COLO829 (cell line): ENCODE measurements at places on chromosomes 7 and 10.

DNA sequence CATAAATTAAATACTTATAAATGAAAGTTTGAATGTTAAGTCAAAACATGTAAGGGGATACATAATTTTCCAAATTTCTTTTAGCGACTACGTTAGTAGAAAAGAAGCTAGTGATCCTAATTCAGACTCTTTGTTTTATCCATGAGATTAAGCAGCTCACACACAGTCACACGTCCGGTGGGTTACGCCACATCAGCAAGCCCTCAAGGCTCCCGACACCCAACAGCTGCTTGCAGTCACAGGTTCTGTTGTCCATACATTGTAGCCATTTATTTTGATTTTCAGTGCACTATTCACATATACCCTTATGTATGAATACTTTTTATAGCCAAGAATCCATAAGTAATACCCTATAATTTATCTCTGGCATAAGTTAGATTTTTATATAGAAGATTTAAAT lies 39.5 kb downstream of the XRCC2 start:
- DNase-seq: no peak

DNA sequence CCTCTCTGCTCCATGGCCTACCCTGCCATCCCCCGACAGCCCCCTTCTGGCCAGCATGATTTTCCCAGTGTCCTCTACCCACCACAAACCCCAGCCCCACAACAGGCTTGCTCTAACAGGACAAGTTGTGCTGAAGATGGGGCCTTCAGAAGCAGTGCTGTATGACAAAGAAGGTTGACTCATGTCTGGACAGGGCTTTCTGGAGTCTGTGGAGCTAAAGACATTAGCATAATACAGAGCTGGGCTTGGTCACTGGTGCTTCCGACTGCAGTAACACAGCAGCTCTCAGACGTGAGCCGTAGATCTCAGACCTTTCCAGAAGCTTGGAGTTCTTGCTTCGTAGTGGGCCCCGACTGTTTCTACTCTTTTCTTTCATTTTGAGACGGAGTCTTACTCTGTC lies 100.5 kb downstream of the GTF2IRD1 start:
- DNase-seq: no peak

DNA sequence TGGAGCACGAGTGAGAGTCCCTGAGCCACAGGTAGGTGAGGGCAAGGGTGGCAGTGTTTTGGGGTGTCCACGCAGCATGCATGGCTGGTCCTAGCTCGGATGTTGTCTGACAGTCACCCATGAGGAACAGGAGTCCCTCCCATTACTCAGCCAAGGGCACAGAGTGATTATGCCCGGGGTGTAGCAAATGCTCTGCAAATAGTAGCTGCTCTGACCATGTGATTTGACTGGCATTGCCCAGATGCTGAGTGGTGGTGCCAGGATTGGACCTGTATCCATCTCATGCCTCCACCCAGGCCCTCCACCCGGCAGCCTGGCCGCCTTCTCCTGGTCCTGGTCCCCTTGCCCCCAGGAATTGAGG lies 150.8 kb downstream of the GRK5 start:
- no peak for DNase-seq

- no peak for DNase-seq
Observed at GRCh38 chr7:77743518-77743917, 47.3 kb downstream of the RSBN1L start.

- no peak for DNase-seq
Observed at GRCh38 chr10:49564461-49565009, 25.6 kb upstream of the ERCC6 start.

DNA sequence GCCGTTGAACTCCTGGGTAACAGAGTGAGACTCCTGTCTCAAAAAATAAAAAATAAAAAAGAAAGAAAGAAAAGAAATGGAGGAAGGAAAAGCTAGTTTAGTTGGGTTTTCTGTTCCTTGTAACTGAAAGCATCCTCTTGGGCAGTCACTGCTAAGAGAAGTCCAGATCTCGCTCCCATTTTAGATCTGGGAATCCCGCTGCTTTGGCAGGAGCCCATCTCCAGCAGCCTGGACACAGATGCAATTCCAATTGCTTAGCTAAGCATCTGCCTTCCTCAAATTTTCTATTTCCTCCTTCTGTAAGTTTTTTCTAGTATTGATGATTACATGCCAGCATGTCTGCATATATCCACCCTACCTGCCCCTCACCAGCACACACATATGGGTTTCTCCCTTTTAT lies 54.1 kb downstream of the DENND2A start:
- no peak for DNase-seq

DNA sequence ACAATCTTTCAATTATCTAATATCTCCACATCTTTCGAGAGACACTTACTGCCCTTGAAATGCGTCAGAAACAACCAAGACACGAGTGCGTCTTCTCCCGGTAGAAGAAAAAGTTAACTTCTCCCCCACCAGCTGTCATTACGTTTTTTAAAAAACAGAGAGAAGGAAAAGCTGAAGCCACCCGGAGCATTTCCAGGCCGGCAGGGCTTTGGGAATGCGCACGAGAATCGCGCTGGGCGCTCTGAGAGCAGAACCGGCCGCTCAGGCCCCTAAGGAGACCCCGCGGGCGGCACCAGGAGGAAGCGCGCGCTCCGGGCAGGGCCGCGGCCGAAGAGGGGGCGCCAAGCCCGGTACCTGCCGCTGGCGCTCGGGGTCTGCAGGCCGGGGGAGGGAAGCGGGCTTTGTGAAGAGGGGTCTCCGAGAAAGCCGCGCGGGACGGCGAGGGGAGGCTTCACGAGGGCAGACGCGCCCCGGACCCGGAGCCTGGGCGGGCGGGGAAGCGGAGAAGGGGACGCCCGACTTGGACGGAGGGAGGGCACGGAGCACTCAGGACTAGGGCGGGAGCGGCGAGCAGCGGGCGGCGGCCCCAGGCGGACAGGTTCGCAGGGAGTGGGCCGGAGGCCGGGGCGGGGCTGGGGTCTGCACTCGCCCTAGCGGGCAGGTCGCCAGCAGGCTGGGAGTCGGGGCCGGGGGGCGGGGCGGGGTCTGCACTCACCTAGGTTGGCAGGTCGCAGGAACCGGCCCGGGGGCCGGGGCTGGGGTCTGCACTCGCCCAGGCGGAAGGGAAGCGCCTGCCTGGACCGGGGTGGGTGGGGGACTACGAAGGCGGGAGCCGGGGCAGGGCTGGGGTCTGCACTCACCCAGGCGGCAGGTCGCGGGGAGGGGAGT lies 932 bp downstream of the ESYT2 start:
- DNase-seq: no peak

DNA sequence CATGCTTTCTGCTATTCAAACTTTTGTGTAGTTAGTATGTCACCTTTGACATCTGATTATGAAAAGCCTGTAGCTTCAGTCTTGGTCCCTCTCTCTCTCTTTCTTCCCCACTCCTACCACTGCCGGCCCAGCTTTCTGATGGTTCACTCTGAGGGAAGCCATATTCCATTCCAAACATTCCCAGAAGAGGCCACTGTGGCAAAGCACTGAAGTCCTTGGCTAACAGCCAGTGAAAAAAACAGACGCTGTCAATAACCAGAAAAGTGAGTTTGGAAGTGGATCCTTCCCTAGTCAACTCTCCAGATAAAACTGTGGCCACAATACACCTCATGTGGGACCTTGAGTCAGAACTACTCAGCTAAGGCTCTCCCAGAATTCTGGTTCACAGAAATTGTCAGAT lies 950.7 kb upstream of the PHF14 start:
- peak; percentile 46 for DNase-seq

DNA sequence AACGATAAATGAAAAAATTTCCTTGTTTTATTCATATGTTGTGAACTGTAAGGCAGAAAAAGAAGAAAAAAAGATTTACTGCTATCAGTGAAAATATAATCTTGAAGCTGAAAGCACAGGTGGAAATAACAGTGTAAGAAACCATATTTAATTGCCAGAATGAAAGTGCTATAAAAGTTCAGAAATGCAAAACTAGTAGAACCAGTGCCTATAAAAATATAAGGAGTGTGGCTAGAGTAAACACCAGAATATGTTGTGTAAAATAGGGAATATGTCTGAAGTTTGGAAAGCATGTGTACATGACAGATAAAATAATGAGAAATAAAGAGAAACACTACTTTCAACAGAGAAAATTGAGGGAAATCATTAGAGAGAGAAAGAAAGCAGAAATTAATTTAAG lies 350.5 kb upstream of the NPSR1 start:
- no peak for DNase-seq

- DNase-seq: no peak
Observed at GRCh38 chr7:120462991-120463390, 190.0 kb downstream of the KCND2 start.

GRCh38 chr10:43304687-43305333 lies 37.9 kb upstream of the RASGEF1A start:
- no peak for DNase-seq

- no peak for DNase-seq
Observed at GRCh38 chr7:130296221-130296951, 3.4 kb downstream of the CPA4 start.

DNA sequence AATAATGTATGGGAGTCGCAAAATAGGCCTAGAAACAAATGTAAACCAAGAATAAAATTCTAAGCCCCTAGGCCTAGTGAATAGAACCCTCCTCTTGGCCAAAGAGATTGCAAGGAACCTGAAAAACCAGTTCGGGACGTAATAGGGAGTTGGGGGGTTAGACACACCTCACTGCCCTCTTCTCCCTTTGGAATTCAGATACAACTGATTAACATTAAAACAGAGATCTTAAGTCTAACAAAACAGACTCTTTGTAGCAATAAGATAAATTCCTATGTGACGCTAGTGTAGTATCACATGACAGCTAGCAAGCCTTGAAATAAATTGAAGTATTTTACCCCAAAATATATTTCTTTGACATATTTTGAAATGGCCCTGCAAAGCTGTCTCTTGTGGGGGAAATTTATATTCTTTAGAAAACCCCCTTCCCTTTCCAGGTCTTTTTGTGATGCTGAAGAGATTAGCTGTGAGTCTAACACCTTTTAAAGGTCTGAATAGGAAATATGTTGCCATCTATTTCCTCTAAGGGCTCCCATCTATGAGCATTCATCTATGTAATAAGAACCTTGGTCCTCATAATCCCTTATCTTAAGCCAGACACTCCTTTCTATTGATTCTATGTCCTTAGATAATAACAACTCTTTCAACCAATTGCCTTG lies 623.4 kb upstream of the NRG3 start:
- no peak for DNase-seq
